ENCODE measurements at places on chromosomes 12 and 14.

DNA sequence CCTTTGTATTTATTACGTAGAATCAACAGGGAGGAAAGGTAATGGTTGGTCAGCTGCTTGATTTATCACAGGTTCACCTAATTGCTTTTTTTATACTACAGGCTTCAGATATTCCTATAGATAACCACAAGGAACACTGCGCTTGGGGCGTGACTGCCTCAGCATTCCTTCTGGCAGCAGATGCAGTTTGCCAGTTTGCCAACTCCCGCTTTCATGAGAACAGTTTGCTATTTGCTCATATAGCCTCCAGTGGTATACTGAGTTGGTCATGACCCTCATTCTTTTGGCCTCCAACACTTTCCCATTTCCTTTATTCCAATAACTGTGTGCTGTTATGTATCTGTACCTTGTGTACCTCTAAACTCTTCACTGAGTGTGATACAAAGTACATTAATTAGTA is 38.6 kb upstream of the ACSM4 start:
- DNase-seq: no peak

DNA sequence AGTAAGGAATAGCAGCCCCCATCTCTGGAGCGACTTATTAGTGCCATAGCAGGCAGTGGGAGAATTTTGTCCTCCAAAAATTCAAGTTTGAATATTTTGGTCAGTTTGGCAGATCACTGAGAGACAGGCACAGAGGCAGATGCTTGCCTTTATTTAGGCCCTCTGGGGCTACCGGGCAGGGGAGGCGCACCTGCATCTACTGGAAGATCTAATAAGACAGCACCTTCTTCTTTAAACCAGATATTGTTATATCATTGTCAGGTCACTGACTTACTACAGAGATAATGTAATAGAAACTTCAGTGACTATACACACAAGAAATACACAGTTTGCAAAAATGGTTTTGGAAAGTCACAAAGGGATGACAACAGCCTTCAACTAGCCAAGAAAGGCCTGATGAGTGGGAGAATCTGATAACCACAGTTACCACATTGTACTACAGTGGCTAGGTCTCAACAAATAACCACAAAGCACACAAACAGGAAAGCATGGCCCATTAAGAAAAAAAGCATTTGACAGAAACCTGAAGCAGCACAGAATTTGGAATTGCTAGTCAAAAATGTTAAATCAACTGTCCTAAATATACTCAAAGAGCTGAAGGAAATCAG is 56.8 kb downstream of the CDK17 start:
- DNase-seq: no peak

GRCh38 chr14:87080146-87080545 is 912.8 kb downstream of the GALC start:
- no peak for DNase-seq

GRCh38 chr14:105588236-105588860 is 62.0 kb downstream of the TMEM121 start:
- no peak for DNase-seq

GRCh38 chr12:82673698-82674097 is 13.0 kb upstream of the TMTC2 start:
- no peak for DNase-seq

DNA sequence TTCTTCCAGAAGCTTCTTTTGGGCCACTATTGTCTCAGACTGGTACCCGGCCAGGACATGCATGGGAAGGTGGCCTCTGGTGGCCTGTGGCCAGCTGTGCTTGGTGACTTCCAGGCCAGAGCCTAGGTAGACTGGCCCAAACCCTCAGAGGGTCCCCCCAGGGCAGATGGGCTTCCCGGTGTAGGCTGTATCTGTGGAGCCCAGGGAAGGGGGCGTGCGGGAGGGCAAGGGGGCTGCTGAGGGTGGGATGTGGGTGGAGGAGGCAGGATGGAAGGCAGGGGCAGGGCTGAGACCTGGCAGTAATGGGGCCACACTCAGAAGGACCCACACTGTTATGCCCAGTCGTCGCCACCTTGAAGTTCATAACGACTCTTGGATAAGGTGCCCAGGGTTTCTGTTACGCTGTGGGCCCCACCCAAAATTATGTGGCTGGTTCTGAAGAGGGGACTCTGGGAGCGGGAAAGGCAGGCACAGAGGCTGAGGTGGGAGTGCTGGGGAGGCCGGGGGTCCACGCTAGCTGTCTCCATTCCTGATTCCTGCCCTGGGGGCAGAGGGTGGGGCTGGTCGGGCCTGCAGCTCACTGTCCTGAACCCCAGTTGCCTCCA is 52.1 kb downstream of the KIF26A start:
- no peak for DNase-seq

GRCh38 chr14:105938055-105938863 is 411.9 kb downstream of the TMEM121 start:
- DNase-seq: no peak

Data from NCI-H510A (cell line).